ENCODE measurements at places on chromosomes 5 and 9. TPM values are rescaled to one million over a fixed set of nuclear protein-coding genes. Genes with fewer than 3 reads are reported as not detected.

CKMT2 gene
- total RNA-seq, result not detected

COL23A1 gene
- total RNA-seq, result 5.7 TPM

PCDHB9 gene
- 0.29 TPM for total RNA-seq

IL12B gene
- total RNA-seq, result not detected

CYLC2 gene
- total RNA-seq, result not detected

CNTFR gene
- not detected for total RNA-seq

DNA sequence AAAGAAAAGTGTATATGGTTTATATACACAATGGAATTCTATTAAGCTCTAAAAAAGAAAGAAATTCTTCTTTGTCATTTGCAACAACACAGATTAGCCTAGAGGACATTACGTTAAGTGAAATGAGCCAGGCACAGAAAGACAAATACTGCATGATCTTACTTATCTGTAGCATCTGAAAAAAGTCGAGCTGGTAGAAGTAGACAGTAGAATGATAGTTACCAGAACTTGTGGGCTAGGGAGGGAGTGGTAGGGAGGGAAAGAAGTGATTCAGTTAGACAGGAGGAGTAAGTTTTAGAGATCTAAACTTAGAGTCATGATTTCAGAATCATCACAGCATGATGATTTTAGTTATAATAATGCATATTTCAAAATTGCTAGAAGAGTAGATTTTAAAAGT lies 184.6 kb downstream of the TLE4 start:
- DNase-seq, result no peak

DNA sequence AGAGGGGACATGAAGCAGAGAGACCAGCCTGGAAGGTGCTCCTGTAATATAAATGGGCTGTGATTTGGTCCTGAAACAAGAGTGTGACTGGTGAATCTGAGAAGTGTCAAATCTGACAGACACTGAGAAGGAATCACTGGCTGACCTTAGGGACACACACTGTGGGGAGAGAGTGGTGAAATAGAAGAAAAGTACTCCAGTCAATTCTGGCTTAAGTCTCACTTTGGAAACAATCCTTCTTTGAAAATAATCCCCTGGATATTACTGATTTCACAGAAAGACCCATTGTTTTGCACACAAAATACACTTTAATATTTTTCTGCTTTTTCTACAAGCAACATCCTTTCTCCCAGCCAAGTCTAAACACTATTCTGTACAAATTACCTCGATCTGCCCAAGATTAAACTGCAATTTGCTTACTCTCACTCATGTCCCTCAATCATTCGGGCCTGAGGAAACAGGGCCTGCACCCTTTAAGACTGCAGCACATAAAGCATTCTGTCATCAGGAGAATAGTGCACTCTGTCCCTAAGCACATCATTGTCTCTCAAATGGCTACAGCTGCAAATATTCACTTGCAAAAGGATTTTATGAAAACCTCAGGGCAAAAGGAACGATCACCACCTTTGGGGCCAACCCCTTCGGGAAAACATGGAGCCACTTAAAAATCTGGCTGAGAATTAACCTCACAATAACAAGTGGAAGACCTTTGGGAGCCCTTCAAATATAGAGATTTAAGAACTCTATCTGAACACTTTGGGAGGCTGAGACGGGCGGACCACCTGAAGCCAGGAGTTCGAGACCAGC lies 68.6 kb downstream of the MAPKAP1 start:
- DNase-seq, result no peak

DNA sequence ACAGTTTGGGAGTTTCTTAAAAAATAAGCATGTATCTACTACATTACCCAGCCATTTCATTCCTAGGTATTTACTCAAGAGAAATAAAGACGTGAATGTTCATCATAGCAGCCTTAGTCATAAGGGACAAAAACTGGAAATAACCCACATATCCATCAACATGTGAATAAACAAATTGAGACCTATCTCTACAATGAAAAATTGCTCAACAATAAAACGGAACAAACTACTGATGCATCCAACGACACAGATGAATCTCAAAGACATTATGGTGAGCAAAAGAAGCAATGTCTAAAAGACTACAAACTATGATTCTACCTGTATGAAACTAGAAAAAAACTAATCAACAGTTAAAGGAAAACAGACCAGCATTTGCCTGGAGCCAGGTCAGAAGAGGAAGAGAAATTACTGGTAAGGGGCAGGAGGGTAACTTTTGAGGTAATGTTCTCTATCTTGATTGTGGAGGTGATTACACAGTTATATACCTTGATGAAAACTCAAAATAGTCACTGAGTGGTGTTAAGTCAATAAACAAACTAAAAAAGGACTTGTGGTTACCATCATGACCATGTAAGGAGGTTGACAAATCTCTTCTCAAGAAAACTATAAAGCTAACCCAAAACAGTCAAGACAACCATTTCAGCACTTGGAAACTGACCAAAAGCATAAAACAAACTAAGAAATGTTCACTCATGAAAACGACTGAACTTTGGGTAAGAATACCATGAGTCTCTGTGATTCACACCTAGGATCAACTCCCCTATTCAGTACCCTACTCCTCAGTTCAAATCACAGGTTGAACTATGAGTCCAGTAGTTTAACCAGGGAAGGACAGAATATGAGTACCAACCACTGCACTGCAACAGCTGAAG lies 10.4 kb downstream of the UIMC1 start:
- no peak for DNase-seq

DNA sequence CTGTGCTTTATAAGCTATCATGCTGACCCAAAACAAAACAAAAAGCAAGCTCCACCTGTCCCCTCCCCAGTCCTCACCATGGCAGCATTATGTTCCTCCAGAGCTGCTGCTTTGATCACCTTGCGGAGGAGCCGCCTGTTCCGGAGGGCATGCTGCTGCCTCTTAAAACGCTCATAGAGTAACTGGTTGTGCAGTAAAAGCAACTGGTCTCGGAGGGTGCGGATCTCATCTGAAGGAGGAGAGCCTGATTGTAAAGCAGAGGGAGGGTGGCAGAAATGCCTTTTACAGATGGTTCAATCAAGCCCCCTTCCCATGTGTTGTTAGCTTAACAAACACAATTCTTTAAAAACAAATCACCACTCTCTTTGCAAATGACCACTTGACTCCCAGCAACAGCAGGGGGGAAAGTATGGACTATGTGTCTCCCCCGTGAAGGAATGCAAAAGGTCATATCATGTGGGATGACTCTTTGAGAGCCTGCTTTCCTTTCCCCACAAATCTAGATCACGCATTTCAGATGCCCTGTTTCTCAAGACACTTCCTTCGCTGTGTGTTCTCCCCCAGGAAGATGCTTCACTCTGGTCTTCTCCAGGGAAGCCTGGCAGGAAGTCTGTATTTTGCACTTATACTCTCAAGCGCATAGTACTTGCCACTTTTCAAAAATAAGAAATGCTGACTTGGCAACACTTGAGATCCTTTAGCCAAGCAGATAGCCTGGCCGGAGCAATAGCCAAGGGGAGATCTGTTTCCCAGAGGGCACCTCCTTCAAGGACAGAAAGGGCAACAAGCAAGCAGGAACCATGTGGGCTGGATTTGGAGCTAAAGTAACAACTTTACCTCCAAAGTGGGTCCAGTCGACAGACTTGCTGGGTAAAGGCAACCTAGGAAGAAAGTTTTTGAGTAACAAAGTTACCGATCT lies 25.1 kb downstream of the SPACA9 start:
- DNase-seq, result no peak

DNA sequence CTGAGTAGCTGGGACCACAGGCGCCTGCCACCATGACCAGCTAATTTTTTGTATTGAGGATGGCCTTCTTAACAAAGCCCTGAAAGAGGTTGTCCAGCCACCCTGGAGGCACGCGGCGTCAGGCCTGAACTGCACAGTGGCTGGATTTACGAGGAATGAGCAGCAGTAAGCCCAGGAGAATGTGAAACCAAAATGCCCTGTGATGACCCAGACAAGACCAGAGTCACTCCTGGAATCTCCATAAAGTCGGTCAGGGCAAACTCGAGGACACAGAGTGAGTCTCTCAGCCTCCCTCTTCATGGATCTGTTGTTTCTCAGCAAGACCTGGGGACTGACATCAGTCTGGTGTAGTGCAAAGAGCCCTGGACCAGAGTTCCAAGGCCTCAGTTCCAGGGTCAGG lies 53.2 kb upstream of the C5orf58 start:
- peak; percentile 46 for DNase-seq

DNA sequence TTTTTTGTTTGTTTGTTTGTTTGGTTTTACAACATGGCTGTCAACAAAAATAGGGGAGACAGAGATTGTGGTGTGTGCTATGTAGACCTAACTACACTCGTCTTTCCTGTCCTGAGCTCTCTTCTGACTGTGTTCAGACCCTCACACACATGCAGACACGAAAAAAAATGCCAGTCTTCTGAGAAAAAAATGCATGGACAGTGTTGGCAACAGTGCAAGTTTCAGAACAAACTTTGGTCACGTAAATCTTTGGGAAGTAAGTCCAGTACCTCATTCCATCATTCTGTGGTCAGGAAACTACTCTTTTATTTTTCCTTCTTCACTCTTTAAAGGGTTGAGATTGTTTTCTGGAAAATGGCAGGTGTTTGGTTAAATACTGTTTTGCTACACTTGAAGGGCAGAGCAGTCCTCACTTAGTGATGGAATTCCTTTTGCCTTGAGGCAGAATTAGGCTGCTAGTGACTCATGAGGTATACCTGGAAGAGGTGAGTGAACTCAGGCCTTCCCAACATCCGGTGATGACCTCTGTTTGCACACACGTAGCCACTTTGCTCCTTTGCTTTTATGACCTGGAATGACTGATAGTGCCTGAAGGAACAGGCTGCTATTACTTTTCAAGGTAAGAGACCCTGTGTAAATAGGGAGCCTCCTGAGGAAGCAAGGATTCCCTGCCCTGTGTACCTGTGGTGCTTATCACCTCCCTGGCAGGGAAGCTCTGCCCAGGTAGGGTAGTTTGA lies 81.6 kb upstream of the TNFAIP8 start:
- no peak for DNase-seq

- DNase-seq, result no peak
These were observed 417.1 kb downstream of the DMRTA1 start for GRCh38 chr9:22863736-22864135.

GRCh38 chr5:102547141-102548035 lies 48.6 kb upstream of the SLCO6A1 start:
- DNase-seq, result no peak

GRCh38 chr5:1156754-1157460 lies 44.5 kb upstream of the SLC6A19 start:
- DNase-seq, result no peak

Measured in Karpas-422 (cell line).